ENCODE measurements at places on chromosomes 2 and 18. TPM values are rescaled to one million over a fixed set of nuclear protein-coding genes. Genes with fewer than 3 reads are reported as not detected.

Gene SLC4A3
- total RNA-seq, result not detected

Gene NGEF
- not detected for total RNA-seq

Gene PSMA8
- total RNA-seq, result 0.30 TPM

Gene QPCT
- total RNA-seq, result not detected

Gene NAGK
- 89.0 TPM for total RNA-seq

Gene AMER3
- total RNA-seq, result not detected

Gene MLPH
- total RNA-seq, result 0.47 TPM

Gene MARCHF4
- not detected for total RNA-seq

Gene FSIP2
- total RNA-seq, result 0.32 TPM

Gene METTL21A
- total RNA-seq, result 13.7 TPM

Gene SGO2
- 4.2 TPM for total RNA-seq

Gene RIF1
- 40.2 TPM for total RNA-seq

Gene MATN3
- total RNA-seq, result not detected

Measured in CD4-positive, CD25-positive, alpha-beta regulatory T cell (primary cell).